ENCODE measurements at places on chromosomes 4 and X. TPM values are rescaled to one million over a fixed set of nuclear protein-coding genes. Genes with fewer than 3 reads are reported as not detected.

CENPVL2 gene
- 0.56 TPM for total RNA-seq

LUZP4 gene
- not detected for total RNA-seq

TSPAN5 gene
- total RNA-seq = 31.7 TPM

PHKA1 gene
- 5.1 TPM for total RNA-seq

LRAT gene
- 0.94 TPM for total RNA-seq

MGAT4D gene
- total RNA-seq = not detected

FAM120C gene
- total RNA-seq = 4.6 TPM

REELD1 gene
- total RNA-seq = 0.06 TPM

CACNA1F gene
- total RNA-seq = 1.1 TPM

ASB9 gene
- total RNA-seq = 1.1 TPM

KIT gene
- 4.6 TPM for total RNA-seq

SPP1 gene
- 1.1 TPM for total RNA-seq

FRG2 gene
- not detected for total RNA-seq

ATP6AP2 gene
- total RNA-seq = 88.1 TPM

EDA2R gene
- total RNA-seq = 8.8 TPM

APELA gene
- total RNA-seq = 10.9 TPM

PHOX2B gene
- not detected for total RNA-seq

PROM1 gene
- total RNA-seq = 43.0 TPM

POU4F2 gene
- total RNA-seq = not detected

ASB12 gene
- total RNA-seq = not detected

LPAR4 gene
- 49.1 TPM for total RNA-seq

SLC2A9 gene
- total RNA-seq = not detected

CMC4 gene
- 14.6 TPM for total RNA-seq

MAGED4 gene
- total RNA-seq = 48.2 TPM

PPEF2 gene
- total RNA-seq = not detected

MAGEH1 gene
- total RNA-seq = 23.5 TPM
